ENCODE measurements at places on chromosomes 16 and 17.

GRCh38 chr17:82065193-82065637 lies 389 bp downstream of the DUS1L start:
- no peak for DNase-seq

DNA sequence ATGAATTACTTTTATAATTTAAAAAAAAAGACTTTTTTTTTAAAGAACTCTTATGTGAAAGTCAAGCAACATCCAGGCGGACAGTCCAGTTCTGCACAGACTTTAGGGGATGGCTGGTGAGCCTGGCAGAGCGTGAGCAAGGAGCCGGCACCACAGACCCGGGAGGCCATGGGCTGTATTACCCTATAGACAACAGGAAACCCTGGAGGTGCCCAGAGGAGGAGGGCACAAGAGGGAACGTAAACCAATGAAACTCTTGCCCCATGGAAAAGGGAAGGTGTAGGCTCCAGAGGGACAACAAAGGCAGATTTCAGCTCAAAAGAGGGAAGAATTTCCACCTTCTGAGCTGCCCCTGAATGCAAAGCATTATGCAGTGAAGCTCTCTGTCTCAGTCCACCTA lies 25.5 kb upstream of the RPH3AL start:
- DNase-seq, result no peak

GRCh38 chr16:377419-377951 lies 4.3 kb downstream of the PGAP6 start:
- DNase-seq, result no peak

GRCh38 chr16:57244463-57244766 lies 644 bp upstream of the ARL2BP start:
- no peak for DNase-seq

- DNase-seq, result no peak
Observed at GRCh38 chr17:38619937-38620550, 14.3 kb upstream of the SRCIN1 start.

GRCh38 chr17:14672830-14673229 lies 371.9 kb downstream of the HS3ST3B1 start:
- DNase-seq, result no peak

GRCh38 chr16:88965411-88965810 lies 11.6 kb downstream of the CBFA2T3 start:
- DNase-seq, result no peak

- no peak for DNase-seq
Observed at GRCh38 chr16:89841275-89841674, 13.0 kb downstream of the SPIRE2 start.

GRCh38 chr16:85798901-85799496 lies 345 bp downstream of the EMC8 start:
- no peak for DNase-seq

DNA sequence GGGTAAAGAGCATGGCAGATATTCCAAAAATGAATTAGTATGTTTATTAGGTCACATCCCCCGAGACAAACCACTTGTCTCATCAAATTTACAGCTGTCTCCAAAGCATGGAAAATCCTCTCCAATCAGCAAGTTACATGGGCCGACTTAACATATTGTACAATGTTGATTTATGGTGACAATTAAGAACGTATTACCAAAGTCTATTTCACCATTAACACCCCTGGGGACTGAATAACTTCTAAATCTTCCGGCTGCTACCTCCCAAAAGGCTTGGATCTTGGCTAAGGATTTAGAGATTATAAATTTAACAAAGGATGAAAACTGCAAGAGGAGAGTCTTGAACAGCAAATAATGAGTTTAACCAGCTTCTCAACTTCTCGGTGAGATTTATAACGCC lies 311.9 kb downstream of the NPIPA8 start:
- DNase-seq, result no peak

GRCh38 chr17:37518826-37519225 lies 29.1 kb downstream of the DUSP14 start:
- no peak for DNase-seq

GRCh38 chr17:33049781-33050414 lies 58.3 kb downstream of the SPACA3 start:
- no peak for DNase-seq

DNA sequence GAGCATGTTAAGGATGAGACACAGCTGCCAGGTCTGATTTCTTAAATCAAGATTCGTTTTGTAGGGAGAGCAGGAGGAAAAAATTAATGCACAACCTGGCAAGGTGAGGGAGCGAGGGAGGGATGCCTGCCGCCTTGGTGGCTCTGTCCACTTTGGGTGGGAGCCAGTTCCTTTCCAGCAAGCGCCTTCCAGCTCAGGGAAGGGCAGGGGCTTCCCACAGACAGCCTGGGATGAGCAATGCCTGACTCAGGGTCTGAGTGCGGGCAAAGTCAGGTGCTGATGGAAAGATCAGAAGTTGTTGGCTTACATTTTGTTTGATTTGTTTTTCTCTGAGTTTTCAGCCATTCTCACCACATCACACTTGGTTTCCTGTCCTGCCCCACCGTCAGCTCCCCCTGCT lies 220.7 kb downstream of the ENGASE start:
- DNase-seq, result no peak

- DNase-seq, result no peak
Observed at GRCh38 chr16:67444259-67445125, 13.6 kb downstream of the HSD11B2 start.

GRCh38 chr17:46978489-46979146 lies 435 bp downstream of the RPRML start:
- no peak for DNase-seq

DNA sequence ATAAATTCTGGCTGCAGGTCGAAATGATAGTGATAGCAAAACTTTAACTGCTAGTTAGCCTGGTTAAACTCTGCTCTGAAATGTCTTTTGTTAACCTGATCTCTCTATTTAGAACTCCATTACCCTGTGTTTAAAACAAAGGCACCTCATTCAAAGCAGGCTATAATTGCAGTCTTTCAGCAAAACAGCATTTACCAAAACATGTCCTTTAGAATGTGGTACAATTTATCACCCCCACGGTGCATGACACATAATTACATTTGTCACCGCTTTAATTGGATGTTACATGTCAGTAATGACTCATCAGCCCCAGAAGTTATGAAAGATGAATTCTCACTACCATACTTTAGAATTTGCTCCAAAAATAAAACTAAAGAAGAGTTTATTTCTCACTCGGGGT lies 295.4 kb downstream of the TOX3 start:
- no peak for DNase-seq

DNA sequence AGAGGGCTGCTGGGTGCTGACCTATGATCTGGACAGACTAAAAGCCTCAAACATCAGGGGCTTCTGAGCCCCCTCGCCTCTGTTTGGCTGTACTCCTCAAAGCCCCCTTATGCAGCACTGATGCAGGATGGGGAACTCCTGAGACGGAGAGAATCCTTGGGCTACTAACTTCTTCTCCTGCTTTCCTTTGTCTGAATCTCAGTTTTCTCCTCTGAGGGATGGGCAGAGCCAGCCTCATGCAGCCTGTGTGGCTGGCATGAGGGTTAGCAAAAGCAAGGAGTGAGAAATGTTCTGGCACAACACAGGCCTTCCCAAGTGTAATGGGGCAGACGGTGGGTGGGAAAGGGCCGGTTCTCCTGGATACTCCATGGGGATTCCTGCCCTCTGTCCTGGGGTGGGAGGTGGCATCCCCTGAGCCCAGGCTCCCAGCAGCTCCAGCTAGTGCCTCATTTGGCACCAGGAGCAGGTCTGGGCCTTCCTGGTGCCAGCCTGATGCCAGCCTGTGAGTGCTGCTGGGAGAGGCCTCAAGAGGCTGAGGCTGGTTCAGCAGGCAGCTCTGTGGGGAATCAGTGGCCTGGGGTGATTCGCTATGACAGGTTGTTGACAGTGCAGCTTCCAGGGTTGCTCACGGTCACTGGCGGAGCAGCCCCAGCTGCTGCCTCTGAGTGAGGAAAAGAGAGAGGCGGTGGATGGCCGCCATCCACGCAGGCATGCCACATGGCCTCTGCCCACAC lies 4.0 kb upstream of the BRD7 start:
- DNase-seq, result no peak

- no peak for DNase-seq
Observed at GRCh38 chr16:68234188-68235107, 1.5 kb downstream of the ESRP2 start.

GRCh38 chr16:68590201-68590994 lies 51.3 kb downstream of the ZFP90 start:
- no peak for DNase-seq

- DNase-seq, result no peak
Observed at GRCh38 chr17:71769850-71770249, 351.0 kb upstream of the SOX9 start.

DNA sequence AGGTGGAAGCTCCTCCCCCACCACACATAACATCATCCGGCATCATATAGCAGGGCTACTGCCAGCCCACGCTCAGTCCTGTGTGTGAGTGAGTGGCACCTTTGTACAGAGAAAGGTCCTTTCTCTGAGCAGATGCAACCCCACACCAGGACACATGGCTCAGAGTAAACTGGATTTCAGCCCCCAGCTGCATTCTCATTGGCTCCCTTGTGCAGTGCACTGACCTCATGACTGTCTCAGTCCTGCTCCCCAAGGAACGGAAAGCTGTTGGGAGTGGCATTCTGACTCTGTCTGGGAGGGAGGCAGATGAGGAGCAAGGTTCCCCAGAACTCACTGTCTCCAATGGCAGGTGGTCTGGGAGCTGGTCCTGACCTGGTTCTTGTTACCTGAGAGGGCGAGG lies 244.1 kb downstream of the PHKB start:
- no peak for DNase-seq

DNA sequence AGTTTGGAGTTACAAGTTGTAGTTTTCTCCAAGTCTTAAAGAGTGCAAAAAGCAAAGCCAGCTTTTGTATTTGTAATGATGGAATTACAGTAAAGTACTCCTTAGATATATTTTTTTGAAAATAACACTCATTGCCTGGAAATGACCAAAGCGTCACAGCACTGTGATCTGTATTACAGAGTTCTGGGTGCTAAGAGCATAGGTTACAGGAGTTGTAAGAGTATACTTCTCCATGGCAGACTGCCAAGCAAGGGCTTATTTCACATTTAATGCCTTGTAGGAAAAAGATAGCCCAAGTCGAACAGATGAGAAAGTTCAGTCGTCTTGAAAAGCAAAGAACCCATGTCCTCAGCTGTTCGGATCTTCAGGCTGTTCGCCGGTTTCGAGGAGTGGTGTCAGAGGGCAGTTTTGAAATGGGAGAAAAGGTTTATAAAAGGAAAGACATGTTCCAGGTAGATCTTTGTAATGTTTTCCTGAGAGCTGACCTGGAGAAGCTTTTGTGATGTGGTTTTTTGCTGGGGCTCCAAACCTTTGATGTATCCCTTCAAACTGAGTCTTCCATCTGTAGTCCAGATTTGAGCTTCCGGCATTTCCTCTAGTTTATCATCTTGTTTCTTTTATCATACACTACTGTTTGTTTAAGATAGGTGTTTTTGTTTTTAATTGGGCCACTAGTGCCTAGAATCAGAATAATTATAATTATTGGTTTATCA lies 41.3 kb downstream of the ERCC4 start:
- DNase-seq, result no peak

GRCh38 chr17:61404913-61405685 lies 5.5 kb downstream of the TBX2 start:
- DNase-seq, result no peak

DNA sequence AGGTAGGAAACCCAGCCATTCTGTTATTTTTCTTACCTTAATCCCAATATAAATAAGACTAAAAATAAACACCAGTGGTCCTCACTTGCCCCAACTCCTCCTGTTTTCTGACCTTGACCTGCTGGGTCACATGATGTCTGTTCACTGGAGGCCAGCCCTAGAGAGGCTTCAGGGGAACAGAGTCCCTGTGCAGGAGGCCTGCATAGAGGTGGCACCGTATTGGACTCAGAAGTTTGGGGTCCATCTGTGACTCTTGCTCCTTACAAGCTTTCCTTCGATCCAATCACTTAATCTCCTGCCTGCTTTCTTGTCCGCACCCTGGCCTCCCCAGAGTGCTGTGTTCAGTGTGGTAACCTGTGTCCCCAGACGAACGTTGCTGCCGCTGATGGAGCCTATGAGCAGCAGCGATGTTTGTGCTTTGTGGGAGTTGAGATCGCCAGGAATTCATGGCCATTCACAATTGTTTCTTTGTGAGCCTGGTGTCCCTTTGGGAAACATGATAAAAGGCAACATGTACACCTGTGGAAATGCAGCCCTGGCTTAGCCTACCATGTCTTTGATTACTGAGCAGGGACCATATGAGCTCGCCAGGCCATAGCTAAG lies 4.7 kb downstream of the IGSF6 start:
- no peak for DNase-seq

DNA sequence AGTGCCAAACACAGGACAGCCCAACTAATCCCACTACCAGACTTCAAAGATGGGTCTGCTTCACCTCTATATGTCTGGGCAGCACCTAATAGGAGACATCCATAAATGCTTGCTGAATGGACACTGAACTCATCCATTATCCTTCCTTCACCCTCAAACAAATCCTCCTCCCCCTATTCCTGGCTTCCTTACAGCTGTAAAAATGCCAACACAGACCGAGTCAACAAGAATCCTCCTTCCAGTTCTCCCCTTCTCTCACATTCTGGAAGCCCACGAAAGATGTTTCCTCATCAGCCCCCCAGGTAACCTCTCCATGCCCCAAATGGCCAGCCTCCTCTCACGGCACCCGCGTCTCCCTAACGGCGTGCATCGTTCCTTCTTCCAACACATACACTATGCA lies 12.3 kb downstream of the PELP1 start:
- no peak for DNase-seq

- no peak for DNase-seq
Observed at GRCh38 chr16:48591976-48592375, 18.0 kb downstream of the N4BP1 start.

DNA sequence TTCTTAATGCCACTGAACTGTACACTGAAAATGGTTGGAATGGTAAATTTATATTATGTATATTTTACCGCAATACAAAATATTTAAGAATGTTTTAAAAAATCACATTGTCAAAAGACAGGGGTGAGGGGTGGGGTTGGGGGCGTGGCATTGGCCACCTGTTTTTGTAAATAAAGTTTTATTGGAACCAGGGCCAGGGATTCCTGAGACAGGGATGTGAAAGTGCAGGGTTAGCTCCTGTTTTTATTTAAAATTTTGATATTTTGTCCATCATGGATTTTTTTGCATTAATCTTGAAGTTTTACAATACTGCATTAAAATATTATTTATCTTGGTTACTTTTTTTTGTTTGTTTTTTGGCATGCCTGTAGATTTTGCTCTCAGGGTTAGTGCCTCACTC lies 2.3 kb upstream of the FA2H start:
- DNase-seq, result no peak

DNA sequence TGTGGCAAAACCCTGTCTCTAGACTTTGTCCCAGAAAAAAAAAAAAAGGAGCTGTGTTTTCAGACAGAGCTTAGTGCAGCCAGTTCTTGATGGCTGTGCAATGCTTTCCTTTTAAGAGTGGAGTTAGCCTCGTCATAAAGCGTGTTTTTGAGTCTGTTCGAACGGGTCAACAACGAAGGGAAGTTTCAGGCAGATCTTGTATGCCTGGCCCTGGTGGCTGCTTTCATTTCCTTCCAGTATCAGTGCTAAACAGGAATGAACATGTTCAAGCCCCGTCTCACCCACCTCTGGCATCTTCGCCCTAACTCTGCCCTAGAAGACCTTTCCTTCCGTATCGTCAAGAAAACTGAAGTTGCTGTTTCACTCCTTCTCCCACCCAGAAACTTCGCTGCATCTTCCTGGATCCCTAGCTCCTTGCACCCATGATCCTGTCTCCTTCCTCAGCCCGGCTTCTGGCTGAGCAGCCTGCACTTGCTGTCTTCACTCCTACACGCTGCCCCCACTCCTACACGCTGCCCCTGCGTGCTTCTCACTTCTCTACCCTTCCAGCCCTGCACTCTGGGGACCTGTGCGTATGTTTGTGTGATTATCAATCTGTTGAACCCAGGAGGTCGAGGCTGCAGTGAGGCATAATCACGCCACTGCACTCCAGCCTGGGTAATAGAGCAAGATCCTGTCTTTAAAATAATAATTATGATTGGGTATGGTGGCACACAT lies 55.3 kb downstream of the USP10 start:
- no peak for DNase-seq
